ENCODE measurements at places on chromosomes 4 and X.

GRCh38 chr4:68240620-68241019 lies 4.9 kb downstream of the TMPRSS11B start:
- DNase-seq: no peak

GRCh38 chrX:71533851-71534561 lies 1.1 kb downstream of the OGT start:
- DNase-seq: no peak

- no peak for DNase-seq
Observed at GRCh38 chr4:143313521-143313920, 23.2 kb upstream of the GAB1 start.

DNA sequence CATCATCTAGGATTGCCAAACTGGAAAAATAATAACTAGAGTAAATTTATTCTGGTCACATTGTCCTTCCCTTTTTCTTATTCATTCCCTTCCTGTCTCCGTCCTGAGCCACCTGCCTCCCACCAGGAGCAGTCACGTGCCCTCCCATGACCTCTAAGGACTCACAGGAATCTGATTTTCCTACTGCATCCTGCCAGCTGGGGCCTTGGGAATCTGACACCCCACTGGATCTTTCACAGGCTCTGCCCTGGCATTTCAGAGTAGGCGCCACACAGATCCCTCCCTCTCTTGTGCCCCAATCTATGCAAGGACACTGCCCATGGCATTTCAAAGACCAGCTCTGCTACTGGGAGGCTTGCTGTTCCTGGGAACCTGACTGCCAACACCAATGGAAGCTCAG lies 520.5 kb downstream of the PPARGC1A start:
- no peak for DNase-seq

DNA sequence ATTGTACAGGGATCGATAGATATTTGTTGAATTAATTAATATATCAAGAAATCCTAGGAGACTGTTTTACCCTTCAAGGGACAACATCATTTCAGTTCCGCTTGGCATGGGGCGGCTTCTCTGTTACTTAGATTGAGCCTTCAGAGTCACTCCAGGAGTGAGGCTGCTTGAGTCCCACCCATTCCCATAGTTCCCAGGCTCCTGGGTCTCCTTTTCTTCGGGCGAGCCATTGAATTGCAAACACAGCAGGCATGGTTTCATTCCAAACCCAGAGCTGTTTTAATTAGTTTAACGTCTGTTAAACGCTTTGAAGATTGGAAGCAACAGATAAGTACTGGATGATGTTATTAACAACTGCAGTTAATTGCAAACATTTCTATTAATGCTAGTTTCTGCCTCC lies 571 bp upstream of the EDA start:
- no peak for DNase-seq

GRCh38 chr4:7722766-7723387 lies 216.8 kb downstream of the AFAP1 start:
- no peak for DNase-seq

- DNase-seq: no peak
Observed at GRCh38 chrX:130995439-130995838, 62.7 kb upstream of the ARHGAP36 start.

DNA sequence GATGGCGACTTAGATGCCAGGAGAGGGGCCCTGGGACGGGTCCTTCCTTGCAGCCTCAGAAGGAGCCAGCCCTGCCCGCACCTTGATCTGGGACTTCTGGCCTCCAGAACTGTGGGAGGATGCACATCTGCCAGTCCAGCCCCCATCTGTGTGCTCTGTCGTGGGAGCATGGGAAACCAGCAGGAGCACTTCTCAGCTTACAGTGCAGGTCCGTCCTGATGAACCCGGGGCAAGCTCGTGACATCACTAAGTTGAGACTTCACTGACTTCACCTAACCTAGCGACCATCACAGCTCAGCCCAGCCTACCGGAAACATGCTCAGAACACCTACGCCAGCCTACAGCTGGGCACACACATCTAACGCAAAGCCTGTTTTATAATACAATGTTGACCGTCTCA lies 38.1 kb downstream of the ABLIM2 start:
- no peak for DNase-seq

DNA sequence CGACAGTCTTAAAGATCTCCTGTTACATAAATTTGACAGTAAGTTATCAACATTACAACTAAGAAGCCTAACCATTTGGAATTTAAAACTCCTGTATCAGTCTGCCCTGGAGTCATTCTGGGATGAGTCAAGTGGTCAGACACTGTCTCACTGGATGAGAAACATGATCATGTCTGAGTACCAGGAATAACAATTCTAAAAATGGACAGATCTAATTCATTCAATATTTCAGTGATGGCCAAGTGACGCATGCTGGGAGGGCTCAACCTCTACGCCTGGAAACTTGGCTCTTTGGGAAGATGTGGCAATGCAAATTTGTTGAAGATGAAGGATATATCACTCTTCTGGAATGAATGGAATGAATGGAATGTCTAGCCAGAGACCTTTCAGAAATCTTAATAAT lies 1427.2 kb downstream of the STIM2 start:
- DNase-seq: no peak

- DNase-seq: no peak
Observed at GRCh38 chr4:3729882-3730226, 36.3 kb upstream of the ADRA2C start.

DNA sequence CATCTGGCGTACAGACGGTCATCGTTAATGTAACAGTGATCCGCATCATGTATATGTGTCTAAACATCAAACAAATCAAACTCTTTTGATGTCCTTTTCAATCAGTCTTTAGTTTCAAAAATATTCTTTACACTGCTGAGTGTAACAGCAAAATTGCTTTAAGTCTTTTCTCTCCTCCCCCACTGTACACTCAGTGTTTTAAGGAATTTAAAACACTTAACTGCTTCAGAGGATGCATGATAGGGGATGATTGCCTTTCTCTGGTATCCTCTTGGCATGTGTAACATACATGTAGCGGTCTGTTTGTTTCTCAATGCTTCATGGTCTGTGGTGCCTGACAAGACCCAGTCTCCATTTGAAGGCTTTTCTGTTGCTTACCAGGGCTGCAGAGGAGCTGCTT lies 41.6 kb downstream of the LIMCH1 start:
- no peak for DNase-seq

DNA sequence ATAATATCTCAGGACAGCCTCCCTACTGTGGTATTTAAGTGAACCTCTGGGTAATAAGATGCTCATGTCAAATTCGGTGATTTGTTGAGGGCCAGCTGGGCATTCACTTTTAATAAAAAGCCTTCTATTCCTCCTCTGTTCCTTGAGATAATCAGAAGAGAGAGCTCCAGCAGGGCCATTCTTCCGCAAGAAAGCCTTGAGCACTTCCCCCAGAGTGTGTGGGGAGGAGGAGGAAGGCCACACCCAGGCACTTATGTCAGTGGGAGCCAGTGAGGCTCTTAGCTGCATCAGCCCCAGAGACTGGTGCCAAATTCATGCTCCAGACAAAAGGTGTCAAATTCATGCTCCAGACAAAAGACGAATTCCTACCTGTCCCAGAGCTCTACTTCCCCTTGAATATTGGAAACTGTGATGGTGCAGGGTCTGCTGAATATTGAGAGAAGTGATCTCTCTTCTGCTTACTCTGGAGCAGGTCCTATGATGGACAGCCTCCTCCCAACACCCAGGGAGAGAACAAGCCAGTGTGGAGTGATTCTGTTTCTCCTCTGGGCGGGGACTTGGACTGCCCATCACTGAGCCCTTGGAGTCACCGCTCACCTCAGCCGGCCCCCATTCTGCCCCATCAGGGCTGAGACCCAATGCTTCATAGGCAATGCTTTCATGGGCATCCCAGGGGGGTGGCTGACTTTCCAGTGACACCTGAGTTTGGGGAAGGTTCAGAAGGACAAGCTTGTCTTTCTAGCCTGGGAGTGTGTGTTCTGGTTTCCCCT lies 68.1 kb downstream of the FHDC1 start:
- no peak for DNase-seq

- DNase-seq: no peak
Observed at GRCh38 chr4:139884438-139884837, 218.8 kb downstream of the MGST2 start.

DNA sequence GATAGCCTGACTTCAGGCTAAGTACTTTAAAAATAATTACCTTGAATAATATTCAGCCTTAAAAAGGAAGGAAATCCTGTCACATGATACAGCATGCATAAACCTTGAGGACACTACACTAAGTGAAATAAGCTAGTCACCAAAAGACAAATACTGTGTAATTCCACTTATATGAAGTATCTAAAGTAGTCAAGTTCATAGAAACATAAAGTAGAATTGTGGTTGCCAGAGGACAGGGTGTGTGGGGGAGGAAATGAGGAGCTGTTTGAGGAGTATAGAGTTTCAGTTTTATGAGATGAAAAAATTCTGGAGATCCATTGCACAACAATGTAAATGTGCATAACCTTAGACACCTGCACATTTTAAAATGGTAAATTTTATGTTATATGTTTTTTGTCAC lies 5.6 kb upstream of the STPG2 start:
- no peak for DNase-seq

DNA sequence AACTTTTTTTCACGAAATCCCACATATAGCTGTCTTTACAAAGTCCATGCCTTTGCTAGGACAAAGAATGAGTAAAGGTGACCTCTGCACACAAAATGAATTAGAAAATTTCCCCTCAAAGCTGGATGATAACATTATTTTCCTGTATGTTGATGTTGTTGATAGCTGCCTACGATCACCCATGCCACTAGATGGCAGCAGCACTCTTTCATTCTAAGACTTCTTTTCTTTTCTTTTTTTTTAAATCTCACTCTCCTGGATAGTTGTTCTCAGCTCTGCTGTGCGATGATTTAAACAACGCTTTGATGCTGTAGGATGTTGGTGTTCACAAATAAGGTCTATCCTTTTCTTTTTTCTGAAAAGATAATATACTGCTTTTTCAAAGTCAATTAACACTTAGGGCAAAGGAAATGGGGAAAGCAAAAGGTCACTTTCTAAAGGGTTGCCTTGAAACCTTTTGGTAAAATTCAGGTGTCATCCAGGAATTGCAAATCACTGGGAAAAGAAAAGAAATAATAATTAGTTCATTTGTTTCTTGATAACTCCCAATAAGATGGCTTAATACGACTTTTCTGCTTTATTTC lies 266.8 kb downstream of the C4orf33 start:
- DNase-seq: peak; percentile 34

DNA sequence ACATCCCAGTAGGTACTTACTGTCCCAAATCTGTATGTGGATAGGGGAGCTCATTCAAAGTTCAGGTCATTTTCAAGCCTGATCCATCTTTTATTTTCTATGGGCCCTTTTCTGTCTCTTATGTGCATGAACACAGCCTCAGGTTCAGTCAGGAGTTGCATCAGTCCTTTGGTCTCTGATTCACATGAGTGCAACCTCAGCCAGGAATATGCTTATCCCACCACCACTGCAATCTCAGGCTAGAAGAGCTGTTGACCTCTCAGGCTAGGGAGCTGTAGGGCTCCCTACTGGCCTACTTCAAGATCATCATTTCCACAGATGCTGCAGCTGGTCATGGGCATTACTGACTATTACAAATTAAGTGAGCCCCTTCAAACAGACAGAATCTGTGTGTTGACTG lies 27.2 kb downstream of the AASDH start:
- no peak for DNase-seq

Measured in GM19239 (cell line).